Suppressor macrophage (primary cell): ENCODE measurements at places on chromosomes 11 and 22.

DNA sequence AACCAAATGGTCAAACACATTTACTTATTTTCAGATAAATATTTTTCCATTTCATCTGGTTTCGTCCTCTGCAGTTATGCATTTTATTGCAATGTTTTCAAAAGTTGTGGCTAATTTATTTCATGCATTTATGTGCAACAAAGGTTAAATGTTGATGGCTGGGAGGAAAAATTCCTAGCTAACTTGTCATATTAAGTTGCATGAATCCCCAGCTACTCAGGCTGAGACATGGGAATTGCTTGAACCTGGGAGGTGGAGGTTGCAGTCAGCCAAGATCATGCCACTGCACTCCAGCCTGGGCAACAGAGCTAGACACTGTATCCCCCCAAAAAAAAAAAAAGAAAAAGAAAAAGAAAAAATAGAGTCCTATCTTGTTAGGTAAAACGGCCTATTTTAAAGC lies 1862.4 kb upstream of the RAG2 start:
- DNase-seq = no peak

- DNase-seq = no peak
These were observed 1024.3 kb downstream of the BRD1 start for GRCh38 chr22:48803171-48803947.

- DNase-seq = peak; percentile 60
These were observed at the start of gene SORL1 for GRCh38 chr11:121451986-121452608. Gene SORL1, plus strand, starts transcription at chr11:121452314. Its CDS starts 18 bp downstream, at chr11:121452332.

- no peak for DNase-seq
These were observed 23.0 kb downstream of the FDX1 start for GRCh38 chr11:110452720-110453119.

GRCh38 chr22:17590586-17590985 lies 27.3 kb downstream of the SLC25A18 start:
- DNase-seq = no peak

GRCh38 chr11:125072218-125072960 lies 9.3 kb downstream of the SLC37A2 start:
- peak; percentile 86 for DNase-seq

- no peak for DNase-seq
These were observed 621.4 kb downstream of the BRD1 start for GRCh38 chr22:49206281-49206680.

DNA sequence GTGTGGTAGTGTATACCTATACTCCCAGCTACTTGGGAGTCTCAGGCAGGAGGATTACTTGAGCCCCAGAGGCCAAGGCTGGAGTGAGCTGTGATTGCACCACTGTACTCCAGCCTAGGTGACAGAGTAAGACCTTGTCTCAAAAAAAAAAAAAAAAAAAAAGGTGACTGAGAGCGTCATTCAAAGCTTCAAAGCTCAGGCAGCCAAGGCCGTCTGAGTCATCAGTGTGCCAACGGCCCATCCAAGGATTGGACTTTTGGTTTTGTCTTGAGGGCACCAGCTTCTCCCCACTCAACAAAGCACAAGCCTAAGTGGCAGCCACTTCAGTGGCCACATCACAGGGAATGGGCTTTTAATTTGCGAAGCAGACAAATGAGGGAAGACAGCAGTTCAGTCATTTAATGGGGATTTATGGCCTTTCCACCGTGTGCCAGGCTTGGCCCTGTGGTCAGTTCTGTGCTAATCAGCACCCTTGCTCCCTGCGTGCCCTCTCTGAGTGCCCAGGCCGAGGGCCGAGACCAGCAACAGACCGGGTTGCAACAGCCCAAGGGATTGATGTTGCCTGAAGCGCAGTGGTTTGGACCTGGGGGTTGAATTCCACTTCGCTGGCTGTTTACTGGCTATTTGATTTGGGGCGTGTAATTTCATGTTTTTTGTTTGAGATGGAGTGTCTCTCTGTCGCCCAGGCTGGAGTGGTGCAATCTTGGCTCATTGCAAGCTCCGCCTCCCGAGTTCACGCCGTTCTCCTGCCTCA lies 30.2 kb upstream of the CRYBB3 start:
- DNase-seq = no peak

- peak; percentile 64 for DNase-seq
These were observed at the start of gene MPZL3 for GRCh38 chr11:118251858-118252652. Gene MPZL3, minus strand, starts transcription at chr11:118252365. Its CDS starts 71 bp downstream, at chr11:118252294.

- no peak for DNase-seq
These were observed 724.3 kb downstream of the TBC1D22A start for GRCh38 chr22:47486569-47487312.

- no peak for DNase-seq
These were observed 186.0 kb upstream of the CNTN5 start for GRCh38 chr11:98834776-98835175.

DNA sequence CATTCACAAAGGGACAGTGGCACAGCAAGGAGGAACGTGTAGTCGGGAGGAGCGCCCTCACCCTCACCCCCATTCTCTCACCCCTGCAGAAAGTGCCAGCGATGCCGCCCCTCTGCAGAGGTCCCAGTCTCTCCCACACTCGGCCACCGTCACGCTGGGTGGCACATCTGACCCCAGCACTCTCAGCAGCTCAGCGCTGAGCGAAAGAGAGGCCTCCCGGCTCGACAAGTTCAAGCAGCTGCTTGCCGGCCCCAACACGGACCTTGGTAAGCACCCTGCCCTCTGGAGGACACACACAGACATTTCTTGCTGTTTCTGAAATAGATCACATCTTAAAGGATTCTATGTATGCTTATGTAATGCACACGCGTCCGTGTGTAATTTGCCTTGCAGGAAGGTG lies 34.9 kb downstream of the TBC1D22A start:
- DNase-seq = peak; percentile 56

- peak; percentile 54 for DNase-seq
These were observed 813 bp upstream of the BTBD10 start for GRCh38 chr11:13463779-13464290.

DNA sequence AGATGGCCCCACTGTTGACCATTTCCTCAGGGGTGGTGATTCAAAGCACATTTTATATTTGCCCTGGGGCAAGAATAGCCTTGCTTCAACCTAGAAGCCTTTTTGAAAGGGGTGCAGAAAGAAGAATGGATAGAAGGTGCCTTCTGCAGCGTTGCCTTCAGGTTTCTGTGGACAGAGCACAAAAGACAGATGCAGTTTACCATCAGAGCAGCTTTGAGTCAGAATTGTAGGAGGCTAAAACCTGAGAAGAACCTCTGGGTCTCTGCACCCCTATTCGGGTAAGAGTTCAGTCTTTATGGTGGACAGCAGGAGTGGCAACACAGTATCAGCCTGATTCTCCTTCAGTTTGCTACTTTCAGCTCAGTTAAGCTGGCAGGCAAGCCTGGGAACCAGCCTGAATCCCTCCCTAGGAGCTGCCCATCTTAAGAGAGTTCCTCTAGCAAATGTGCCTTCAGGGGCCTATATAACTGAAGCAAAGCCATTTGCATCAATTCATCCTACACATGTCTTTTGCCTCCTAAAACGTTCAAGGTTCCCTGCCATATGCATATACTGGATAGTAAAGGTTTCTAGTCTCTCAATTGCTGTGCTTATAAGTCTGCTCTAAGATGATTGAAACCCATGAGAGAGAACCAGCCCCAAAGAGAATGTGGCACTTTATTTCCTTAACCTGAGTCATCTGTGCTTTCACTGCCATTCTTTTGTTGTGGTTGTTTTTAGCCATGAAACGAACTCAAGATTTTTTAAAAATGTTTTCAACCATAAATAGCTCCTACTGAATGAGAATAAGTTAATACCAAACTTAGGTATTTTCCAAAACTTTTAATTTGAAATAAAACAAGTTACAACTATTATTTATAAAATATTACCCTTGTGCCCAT lies 123.0 kb downstream of the TRIM44 start:
- DNase-seq = no peak

DNA sequence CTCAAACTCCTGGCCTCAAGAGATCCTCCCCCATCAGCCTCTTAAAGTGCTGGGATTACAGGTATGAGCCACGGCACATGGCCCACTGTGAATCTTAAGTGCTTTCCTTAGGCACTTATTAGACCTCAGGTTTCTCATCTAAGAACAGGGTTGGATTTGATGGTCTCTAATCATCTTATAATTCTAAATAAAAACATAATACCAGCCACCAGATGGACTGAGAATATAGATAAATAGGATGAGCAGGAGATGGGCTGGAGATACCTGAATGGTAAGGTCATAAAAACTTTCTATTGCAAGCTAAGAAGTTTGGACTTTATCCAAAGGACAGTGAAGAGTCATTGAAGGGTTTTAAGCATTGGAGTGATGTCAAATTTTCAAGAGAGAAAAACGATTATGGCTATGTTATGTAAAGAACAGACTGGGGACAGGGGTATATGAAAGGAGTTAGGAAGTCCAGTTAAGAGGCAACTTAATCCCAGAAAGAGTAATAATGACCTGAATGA lies 85.2 kb downstream of the RELT start:
- no peak for DNase-seq

GRCh38 chr11:103013421-103013820 lies 57.9 kb upstream of the MMP13 start:
- no peak for DNase-seq

GRCh38 chr22:49272546-49273125 lies 555.0 kb downstream of the BRD1 start:
- no peak for DNase-seq

DNA sequence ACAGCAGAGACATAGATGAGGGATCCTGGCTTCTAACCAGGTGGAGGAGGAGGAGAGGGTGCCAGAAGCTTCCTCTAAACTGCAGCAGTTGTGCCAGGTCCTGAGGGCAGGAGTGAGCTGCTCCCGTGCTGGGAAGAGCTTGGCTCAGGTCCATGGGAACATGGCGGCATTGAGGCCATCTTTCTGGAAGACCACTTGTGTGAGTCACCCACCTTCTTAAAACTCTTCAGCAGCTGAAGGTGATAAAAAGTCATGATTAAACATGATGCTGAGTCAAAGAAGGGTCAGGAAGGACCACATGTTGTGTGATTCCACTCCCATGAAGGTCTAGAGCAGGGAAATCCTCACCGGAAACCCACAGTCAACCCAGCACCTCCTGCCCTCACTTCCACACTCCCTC lies 35.1 kb downstream of the LINC01488 start:
- DNase-seq = no peak

GRCh38 chr11:122423273-122423672 lies 232.2 kb upstream of the UBASH3B start:
- no peak for DNase-seq

GRCh38 chr11:61955422-61956135 lies 5.4 kb downstream of the BEST1 start:
- peak; percentile 65 for DNase-seq

DNA sequence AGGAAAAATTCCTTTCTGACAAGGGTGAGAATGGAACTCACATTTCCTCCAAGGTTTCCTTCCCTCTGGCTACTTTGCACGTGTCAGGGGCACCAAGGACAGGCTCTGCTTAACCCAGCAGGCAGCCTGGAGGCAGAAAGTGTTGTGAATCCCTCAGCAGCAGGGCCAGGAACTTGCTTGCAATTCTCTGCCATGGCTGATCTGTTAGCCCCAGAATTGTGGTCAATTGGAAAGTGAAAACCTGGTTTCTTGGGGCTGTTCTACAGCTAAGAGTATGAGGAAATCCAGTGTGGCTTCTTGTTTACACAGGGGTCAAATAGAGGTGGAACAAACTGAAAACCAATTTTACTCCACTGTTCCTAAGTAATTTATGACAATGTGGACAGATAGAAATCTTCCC lies 38.3 kb upstream of the CEP295 start:
- no peak for DNase-seq
